Upper lobe of left lung (tissue), 6 donors: ENCODE measurements at places on chromosomes 11 and 22. TPM values are rescaled to one million over a fixed set of nuclear protein-coding genes. Genes with fewer than 3 reads are reported as not detected.
A peak's percentile ranks its signal among the peaks of the same experiment; 100 is the strongest.

GAS2 gene
- total RNA-seq: 6.3 TPM

APOA5 gene
- not detected for total RNA-seq

C11orf16 gene
- 7.8 TPM for total RNA-seq

MAPK8IP2 gene
- 2.7 TPM for total RNA-seq

DGAT2 gene
- total RNA-seq: 11.2 TPM

CYTH4 gene
- 48.4 TPM for total RNA-seq

ALDH3B2 gene
- total RNA-seq: 0.30 TPM

ANKK1 gene
- 0.14 TPM for total RNA-seq

GRCh38 chr11:72951888-72952287, 137.7 kb downstream of the ATG16L2 start:
- H3K27ac ChIP-seq: peak overlapping the region; percentile 72
- H3K4me3 ChIP-seq: no peak overlapping the region
- DNase-seq: no peak
- peaks cover 12% of the 10 kb centered on the region for H3K4me1 ChIP-seq
- no peaks in the 10 kb centered on the region for H3K27me3 ChIP-seq
- H3K36me3 ChIP-seq: no peaks in the 10 kb centered on the region

GRCh38 chr11:64809781-64810241, 540 bp downstream of the MEN1 start:
- no peaks in the 10 kb centered on the region for H3K27me3 ChIP-seq
- DNase-seq: peak; percentile 56
- H3K4me1 ChIP-seq: peaks cover 14% of the 10 kb centered on the region
- H3K27ac ChIP-seq: peak overlapping the region; percentile 78
- H3K4me3 ChIP-seq: peak overlapping the region; percentile 71

- no peaks in the 10 kb centered on the region for H3K27me3 ChIP-seq
- H3K36me3 ChIP-seq: no peaks in the 10 kb centered on the region
- H3K4me3 ChIP-seq: no peak overlapping the region
- no peak for DNase-seq
- H3K27ac ChIP-seq: no peak overlapping the region
Measured at GRCh38 chr11:124788521-124788920, 11.7 kb downstream of the MSANTD2 start.

- no peaks in the 10 kb centered on the region for H3K27me3 ChIP-seq
- H3K27ac ChIP-seq: no peak overlapping the region
- no peak overlapping the region for H3K4me3 ChIP-seq
- DNase-seq: no peak
- no peaks in the 10 kb centered on the region for H3K36me3 ChIP-seq
Measured at GRCh38 chr11:94536386-94536785, 7.3 kb upstream of the FUT4 start.

DNA sequence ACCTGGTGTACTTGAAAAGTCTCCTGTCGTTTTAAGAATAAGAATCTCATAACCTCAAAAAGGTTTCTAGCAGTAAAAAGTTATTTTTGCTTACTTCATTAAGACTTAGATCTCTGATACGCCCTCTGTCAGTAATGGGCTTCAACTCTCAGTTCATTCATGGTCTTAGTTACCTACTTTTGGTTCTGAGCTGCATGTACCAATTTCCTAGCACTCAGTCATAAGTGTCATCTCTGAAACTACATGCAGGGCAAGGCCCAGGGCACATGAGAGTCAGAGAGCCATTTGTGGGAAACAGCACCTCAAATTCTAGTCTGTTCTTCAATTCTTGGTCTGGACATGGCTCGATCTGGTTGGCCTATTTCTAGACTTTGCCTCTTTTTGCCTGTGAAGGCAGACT, 838.4 kb downstream of the FAM181B start:
- H3K4me1 ChIP-seq: no peaks in the 10 kb centered on the region
- no peak overlapping the region for H3K4me3 ChIP-seq
- no peaks in the 10 kb centered on the region for H3K27me3 ChIP-seq
- H3K27ac ChIP-seq: no peak overlapping the region

- H3K27ac ChIP-seq: no peak overlapping the region
- H3K4me1 ChIP-seq: peaks cover 52% of the 10 kb centered on the region
- no peak overlapping the region for H3K4me3 ChIP-seq
- peak; percentile 17 for DNase-seq
- H3K27me3 ChIP-seq: no peaks in the 10 kb centered on the region
Measured at GRCh38 chr22:46580940-46581537, 39.1 kb upstream of the GRAMD4 start.

GRCh38 chr11:40061221-40061620, 1398.2 kb downstream of the LRRC4C start:
- H3K36me3 ChIP-seq: no peaks in the 10 kb centered on the region
- no peaks in the 10 kb centered on the region for H3K4me1 ChIP-seq
- no peaks in the 10 kb centered on the region for H3K27me3 ChIP-seq
- no peak overlapping the region for H3K27ac ChIP-seq
- H3K4me3 ChIP-seq: no peak overlapping the region

DNA sequence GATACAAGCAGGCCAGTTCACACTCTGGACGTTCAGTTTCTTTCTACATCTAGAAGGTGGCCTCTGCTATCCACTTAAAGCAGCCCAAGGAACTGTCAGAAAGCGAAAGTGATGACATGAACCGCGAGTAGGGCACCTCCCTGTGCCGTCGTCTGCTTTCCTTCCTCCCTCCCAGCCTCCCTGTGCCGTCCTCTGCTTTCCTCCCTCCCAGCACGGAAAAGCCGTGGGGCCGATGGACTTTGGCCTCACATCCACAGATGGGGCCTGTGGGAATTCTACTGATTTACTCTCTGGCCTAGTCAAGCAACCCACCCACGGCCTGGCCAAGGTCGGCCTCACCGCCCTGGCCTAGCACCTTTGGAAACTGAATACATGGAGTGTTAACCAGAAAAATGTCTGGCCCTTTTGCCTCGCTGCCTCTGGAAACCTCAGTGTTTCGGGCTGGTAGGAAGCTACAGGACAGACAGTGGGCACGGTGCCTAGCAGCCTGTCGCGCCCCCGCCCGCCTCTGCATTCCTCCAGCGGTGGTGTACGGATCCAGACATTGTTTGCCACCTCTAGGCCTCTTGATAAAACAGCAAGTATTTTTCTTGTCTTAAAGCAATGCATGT, 14.2 kb downstream of the PEX26 start:
- no peaks in the 10 kb centered on the region for H3K27me3 ChIP-seq
- peaks cover 25% of the 10 kb centered on the region for H3K36me3 ChIP-seq
- H3K27ac ChIP-seq: peak overlapping the region; percentile 93
- H3K4me1 ChIP-seq: peaks cover 2% of the 10 kb centered on the region

DNA sequence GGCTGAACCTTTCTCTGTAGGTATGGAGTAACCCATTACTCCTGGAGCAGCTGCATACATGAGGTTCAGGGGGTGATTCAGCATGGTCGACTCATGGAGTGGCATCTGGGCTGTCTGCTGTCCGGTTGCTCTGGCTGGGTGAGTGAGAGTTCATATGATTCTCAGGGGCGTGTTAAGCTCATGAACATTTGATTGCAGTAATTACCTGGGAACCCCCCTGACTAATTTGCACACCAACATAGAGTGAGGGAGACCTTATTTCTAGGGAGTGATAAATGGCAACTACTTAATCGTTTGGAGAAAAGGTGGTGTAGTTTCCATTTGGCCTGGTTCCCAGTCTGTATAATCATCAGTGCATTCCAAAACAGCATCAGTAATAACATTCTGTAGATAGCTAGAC, 661.9 kb downstream of the ETS1 start:
- H3K27me3 ChIP-seq: no peaks in the 10 kb centered on the region
- H3K4me3 ChIP-seq: no peak overlapping the region
- DNase-seq: no peak
- H3K27ac ChIP-seq: no peak overlapping the region
- H3K4me1 ChIP-seq: no peaks in the 10 kb centered on the region
- no peaks in the 10 kb centered on the region for H3K36me3 ChIP-seq

DNA sequence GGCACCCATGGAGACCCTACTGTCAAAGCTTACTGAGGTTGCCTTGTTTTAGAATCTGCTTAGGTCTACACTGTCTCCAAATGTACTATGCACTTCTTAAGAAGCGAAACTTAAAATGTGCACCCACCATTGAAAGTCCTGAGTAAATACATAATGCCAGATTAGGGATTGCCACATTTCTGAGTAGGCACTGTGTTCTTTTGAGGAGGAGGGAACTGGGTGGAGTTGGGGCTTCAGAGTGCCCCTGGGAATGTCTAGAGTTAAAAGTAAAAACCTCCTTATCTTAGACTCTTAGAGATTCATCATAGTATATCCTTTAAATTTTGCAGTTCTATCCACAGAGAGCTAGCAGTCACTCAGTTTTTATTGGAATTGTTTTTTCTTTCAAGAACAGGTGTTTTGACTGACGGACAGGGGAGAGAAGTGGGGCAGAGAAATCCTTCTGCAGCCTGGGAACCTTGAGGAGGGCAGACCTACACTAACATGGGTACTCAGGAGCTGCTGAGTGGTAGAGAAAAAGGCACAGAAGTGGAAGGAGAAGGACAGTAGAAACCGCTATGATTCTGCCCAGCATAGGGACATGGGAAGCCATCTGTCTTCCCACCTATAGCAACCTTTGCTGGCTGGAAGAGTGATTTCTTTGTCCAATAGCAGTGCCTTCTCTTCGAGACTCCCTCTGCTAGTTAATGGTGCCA, 33.4 kb upstream of the MICAL2 start:
- peak overlapping the region; percentile 72 for H3K27ac ChIP-seq
- no peak overlapping the region for H3K4me3 ChIP-seq
- no peaks in the 10 kb centered on the region for H3K27me3 ChIP-seq
- no peak for DNase-seq
- no peaks in the 10 kb centered on the region for H3K36me3 ChIP-seq

- peaks cover 7% of the 10 kb centered on the region for H3K4me1 ChIP-seq
- peak overlapping the region; percentile 51 for H3K4me3 ChIP-seq
- peaks cover 6% of the 10 kb centered on the region for H3K27me3 ChIP-seq
- H3K27ac ChIP-seq: peak overlapping the region; percentile 67
- DNase-seq: no peak
- no peaks in the 10 kb centered on the region for H3K36me3 ChIP-seq
Measured at GRCh38 chr22:45504373-45505341, 2.0 kb downstream of the FBLN1 start.

DNA sequence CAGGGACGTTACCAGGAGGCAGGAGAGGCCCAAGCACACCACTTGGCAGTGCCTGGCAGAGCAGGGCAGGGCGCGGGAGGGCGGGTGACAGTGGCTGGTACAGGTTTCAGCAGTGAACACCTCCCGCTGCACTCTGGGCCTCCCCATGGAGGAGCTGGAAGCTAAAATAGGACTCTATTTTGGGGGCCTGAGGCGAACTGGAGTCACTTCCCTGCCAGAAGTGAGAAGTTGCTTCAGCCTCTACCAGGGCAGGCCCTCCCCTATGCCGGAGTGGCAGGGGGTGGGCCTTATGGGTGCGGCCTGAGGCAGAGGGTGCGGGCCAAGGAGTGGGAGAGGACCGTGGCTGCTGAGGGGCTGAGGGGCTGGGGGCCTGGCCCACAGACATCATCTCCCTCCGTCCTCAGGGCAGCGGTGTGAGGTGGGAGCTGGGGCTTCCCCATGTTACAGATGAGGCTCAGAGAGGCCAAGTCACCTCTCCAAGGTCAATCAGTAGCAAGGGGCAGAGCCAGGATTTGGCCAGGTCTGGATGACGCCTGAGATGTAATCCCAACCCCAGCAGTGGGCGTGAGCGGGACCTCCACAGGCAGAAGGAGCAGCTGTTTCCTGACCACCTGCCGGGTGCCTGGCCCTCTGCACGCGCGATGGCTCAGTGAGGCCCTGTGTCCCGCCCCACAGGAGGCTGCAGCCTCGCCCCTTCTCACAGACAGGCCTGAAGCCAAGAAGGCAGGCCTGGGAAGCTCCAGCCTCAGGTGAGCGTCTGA, 39.3 kb downstream of the KCNJ4 start:
- H3K4me1 ChIP-seq: peaks cover 11% of the 10 kb centered on the region
- H3K27ac ChIP-seq: no peak overlapping the region
- DNase-seq: peak; percentile 19
- no peaks in the 10 kb centered on the region for H3K36me3 ChIP-seq
- H3K27me3 ChIP-seq: no peaks in the 10 kb centered on the region
- H3K4me3 ChIP-seq: no peak overlapping the region

DNA sequence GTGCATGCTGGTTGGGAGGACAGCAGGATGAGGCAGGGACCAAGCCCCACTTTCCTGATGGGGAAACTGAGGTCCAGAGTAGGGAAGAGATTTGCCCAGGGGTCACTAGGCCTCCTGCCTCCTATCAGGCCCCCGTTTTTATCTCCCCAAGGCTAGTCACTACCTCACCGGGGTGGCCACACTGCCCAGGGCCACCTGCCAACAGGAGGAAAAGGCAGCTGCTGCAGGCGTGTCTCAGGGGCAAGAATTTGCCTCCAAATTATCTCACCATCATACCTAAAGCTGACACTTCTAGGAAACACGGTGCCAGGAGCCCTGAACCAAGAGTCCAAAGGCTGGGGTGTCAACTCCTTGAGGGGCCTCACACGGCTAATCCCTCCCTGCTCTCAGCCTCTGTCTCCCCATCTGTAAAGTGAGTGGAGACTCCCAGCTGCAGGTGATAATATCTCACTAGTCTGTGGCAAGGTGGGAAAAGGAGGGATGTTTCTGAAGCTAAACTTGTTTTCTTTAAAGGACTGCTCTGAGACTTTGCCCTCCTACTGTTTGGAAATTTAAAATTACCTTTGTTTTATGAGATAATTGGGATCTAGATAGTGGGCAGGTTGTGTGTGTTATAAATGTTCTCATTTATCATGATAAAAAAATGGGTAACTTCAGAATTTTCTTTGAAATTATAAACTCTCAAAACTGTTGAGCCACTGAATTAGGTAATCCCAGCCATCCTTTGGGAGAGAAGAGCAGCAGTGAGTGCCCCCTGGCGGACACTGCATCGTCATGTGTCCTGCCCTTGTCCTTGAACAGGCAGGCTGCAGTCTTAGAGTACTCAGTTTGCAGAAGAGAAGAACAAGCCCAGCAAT, 60.0 kb downstream of the MYO7A start:
- H3K36me3 ChIP-seq: no peaks in the 10 kb centered on the region
- H3K4me3 ChIP-seq: no peak overlapping the region
- peak; percentile 79 for DNase-seq
- H3K27ac ChIP-seq: no peak overlapping the region

GRCh38 chr11:103878646-103879045, 157.8 kb upstream of the DDI1 start:
- DNase-seq: no peak
- no peak overlapping the region for H3K27ac ChIP-seq
- no peak overlapping the region for H3K4me3 ChIP-seq
- H3K27me3 ChIP-seq: no peaks in the 10 kb centered on the region
- H3K36me3 ChIP-seq: no peaks in the 10 kb centered on the region
- no peaks in the 10 kb centered on the region for H3K4me1 ChIP-seq

- H3K27me3 ChIP-seq: no peaks in the 10 kb centered on the region
- DNase-seq: no peak
- H3K36me3 ChIP-seq: no peaks in the 10 kb centered on the region
- no peak overlapping the region for H3K4me3 ChIP-seq
- no peak overlapping the region for H3K27ac ChIP-seq
- H3K4me1 ChIP-seq: no peaks in the 10 kb centered on the region
Measured at GRCh38 chr22:35719212-35719875, 1.7 kb downstream of the APOL5 start.
